Stimulated activated CD8-positive, alpha-beta memory T cell treated with anti-CD3 and anti-CD28 coated beads, Interleukin-12 subunit alpha, Interleukin-12 subunit beta, amount 100 ng/mL, for 4 hours (primary cell): ENCODE measurements at places on chromosomes 7 and 10.

DNA sequence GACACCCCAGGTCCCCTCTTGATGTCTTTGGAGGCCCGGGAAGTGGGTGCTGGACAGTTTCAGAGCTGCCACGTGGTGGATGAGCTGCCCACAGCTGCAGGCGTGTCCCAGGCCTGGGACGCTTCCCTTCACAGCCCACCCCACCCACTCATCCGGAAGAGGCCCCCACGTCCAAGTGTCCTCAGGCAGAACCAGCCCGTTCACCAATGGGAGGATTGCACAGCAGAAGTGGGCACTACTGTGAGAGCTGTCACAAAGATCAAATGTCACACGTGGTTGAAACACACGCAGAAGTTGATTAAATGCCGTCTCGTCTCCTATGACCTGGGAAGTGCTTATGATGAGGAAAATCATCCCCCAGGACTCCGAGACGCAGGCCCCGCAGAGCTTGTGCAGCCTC lies 52.9 kb downstream of the STK32C start:
- no peak for DNase-seq

DNA sequence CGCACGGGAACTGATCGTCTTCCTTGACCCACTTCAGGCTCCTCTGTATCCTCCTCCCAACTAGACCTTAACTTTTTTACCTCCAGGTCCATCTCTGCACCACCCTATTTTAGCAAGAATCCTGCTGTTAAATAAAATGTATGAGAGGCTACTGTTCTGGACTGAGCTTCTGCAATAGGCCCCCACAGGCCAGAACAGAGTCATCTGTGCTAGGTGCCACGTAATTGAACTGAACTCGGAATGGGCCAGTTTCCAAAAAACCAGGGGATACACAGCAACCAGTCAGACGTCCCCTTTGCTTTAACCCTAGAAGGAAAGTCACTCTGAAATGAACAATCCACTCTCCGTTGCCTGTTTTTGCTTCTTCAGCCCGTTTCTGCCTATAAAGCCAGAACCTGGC lies 71.3 kb downstream of the CHST15 start:
- no peak for DNase-seq

DNA sequence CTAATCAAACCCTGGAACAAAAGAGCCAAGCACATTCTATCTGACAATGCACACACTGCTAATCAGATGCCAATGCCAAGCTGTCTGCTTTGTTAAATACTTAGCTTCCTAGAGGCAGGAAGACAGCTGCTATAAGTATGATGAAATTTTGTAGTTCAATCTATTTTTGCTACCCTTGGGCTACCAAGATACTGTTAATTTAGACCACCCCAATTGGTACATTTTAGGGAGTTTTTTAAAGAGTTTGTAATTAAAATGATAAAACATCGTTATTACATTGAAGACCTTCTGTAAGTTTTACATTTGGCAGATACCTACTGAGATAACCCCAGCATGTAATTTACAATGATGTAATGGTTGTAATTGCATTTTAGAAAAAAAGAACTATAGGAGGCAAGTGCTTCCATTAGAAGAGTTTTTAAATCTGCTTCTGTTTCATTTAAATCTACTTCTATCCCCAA lies 268.5 kb downstream of the ADK start:
- no peak for DNase-seq

DNA sequence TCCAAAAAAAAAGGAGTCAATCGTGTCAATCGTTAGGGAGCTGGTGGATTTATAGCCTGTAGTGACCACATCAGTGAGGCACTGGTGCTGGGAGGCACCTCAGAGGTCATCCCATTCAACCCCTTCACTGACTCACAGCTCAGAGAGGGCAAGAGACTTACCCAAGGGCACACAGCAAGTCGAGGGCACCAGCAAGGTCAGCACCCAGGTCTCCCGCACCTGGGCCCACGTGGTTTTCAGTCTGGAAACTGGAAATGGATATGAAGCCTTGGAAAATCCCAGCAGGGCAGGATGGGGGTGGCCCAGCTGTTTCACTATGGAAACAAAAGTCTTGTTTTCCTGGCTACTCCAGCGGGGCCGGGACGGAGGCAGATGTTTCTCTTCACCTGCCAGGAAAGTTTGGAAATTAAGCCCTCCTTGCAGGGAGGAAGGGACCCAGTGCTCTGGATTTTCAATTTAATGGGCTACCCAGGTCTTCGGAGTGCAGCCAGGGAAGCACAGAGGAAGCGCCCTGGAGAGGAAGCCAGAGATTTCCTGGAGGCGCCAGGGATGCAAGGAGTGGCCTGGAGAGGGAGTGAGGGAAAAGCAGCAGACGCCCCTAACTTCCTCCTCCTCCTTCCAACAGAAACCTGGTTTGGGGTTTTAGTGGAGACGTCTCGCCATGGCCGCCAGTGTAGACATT lies 157.2 kb upstream of the TNRC18 start:
- DNase-seq = no peak

- DNase-seq = no peak
Observed at GRCh38 chr7:7108931-7109330, 73.4 kb upstream of the C1GALT1 start.

- DNase-seq = no peak
Observed at GRCh38 chr10:65898055-65898454, 1027.8 kb upstream of the LRRTM3 start.
